ENCODE measurements at places on chromosomes 1 and 21.

GRCh38 chr21:21324297-21324696, 326.1 kb downstream of the NCAM2 start:
- no peak for DNase-seq

GRCh38 chr1:111992476-111992875, 3.0 kb upstream of the KCND3 start:
- DNase-seq, result no peak

DNA sequence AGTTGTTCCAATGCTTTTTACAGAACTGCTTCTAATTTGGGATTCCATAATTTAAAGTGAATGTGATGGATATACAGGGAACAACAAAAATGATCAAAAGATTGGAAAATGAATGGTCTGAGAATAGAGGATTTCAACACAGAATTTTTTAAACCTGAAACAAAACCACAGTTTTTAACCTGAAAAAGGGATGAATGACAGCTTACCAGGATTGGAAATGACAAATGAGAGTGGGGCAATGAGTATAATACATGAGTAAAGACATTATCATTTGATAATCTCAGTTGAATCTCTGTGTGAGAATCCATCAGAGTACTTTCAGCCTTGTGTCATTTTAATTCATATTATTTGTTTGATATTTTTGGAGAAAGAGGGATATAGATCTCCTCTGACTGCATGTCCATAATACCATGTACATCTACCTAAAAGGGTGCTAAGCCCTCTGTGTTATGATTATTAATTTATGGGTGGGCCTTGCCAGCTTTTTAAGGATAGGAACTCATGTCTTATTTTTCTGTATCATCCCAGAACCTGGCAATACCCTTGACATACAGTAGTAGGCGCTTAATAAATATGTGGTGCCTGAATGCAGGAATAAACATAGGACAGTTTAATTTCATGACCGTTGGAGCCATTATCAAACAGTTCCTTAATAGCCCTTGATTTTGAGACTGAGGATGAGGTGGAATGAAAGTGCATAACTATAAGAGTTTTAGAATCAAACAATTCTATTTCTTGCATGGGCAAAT, 12.4 kb upstream of the ATP6V1G3 start:
- DNase-seq, result no peak

DNA sequence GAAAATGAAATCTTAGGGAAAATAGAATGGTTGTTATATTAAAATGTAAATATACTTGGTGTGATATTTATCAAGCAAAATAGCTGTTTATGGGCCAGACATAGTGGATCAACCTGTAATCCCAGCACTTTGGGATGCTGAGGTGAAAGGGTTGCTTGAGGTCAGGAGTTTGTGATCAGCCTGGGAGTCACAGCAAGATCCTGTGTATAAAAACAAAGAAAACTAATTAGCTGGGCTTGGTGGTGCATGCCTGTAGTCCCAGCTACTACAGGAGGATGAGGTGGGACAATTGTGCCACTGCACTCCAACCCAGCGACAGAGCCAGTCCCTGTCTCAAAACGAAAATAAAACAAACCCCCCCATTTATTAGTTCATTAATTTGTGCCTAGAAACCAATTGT, 21.6 kb upstream of the CFHR1 start:
- DNase-seq, result no peak

DNA sequence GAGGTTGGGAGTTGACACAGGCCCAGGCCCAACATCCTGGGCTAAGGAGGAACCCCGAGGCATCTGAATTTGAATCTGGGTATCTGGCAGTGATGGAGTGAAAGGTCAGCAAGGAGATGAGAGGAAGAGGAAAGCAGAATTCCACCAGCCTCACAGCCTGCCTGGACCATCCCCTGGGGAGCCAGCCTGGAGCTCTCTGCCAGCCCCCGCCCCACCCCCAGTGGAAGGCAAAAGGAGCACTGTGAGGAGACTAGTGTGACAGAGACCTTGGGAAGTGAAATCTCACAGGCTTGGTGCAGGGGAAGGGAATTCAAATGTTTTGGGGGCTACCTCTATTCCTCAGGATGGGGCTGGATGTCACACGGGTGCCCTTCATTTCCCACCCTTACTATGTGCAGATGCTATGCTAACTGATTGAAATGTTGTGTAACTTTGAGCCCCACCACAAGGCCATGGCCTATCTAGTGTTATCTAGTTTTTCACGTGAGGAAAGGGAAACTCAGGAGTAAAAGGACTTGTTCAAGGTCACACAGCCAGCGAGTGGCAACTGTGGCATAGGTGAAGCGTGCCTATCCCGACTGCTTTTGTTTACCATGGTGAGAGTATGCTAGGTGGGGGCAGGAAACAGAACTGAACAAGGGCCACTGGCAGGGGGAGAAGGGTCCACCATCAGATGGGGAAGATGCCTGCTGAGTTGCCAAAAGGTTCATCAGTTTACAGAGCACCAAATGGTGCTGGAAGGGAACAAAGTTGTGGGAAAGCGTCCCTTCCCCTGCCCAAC, 29.8 kb downstream of the AHDC1 start:
- DNase-seq, result no peak

GRCh38 chr21:36806103-36806502, 107.2 kb downstream of the SIM2 start:
- no peak for DNase-seq

Measured in suppressor macrophage (primary cell).